ENCODE measurements at places on chromosomes 7 and 10.
A peak's percentile ranks its signal among the peaks of the same experiment; 100 is the strongest.

DNA sequence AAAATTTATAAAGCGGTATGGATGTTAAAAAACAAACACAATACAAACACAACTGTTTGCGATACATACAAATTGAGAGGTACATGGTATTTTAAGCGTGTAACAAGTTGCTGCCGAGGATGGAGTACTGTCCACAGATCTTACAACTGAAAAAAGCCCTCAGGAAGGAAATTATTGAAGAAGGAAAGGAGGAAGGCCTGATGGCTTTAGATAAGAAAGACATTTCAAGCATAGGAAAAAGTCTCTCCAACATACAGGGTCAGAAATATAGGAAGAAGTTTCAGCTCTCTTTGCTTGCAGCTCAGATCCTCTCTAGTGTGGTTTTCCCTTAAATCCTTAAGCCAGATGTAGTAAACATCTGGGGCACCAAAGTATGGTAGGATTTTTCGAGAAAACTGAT, 25.0 kb downstream of the RBM28 start:
- no peak for DNase-seq

- peak; percentile 27 for DNase-seq
These were observed 664.8 kb upstream of the SEMA3D start for GRCh38 chr7:85851571-85852193.

DNA sequence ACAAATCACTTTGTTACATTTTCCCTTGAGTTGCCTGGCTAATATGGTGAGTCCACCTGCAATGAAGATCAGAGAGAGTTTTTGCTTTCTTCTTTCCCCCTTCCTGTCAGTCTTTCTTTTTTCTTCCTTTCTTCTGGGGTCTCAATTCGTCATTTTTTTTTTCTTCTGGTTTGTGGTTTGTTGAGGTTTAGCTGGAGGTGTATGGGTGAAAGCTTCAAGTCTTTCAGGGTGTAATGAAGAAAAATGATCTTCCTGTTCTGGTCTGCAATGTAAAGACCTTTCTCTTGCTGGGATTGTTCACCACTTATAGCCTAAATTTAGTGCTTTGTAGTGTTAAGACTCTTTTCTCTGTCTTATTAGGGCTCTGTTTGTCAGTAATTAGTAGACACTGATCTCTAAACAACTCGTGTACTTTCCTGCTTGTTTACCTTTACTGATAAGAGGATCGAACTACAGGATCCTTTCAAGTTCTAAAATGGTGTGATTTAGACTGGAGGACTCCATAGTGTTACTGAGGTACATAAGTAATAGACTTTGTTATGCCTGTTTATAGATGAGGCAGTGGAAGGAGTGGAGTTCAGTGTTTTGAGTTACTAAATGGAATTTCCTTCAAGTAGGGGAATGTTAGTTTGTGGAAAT, 129.1 kb downstream of the SUGCT start:
- DNase-seq: no peak

DNA sequence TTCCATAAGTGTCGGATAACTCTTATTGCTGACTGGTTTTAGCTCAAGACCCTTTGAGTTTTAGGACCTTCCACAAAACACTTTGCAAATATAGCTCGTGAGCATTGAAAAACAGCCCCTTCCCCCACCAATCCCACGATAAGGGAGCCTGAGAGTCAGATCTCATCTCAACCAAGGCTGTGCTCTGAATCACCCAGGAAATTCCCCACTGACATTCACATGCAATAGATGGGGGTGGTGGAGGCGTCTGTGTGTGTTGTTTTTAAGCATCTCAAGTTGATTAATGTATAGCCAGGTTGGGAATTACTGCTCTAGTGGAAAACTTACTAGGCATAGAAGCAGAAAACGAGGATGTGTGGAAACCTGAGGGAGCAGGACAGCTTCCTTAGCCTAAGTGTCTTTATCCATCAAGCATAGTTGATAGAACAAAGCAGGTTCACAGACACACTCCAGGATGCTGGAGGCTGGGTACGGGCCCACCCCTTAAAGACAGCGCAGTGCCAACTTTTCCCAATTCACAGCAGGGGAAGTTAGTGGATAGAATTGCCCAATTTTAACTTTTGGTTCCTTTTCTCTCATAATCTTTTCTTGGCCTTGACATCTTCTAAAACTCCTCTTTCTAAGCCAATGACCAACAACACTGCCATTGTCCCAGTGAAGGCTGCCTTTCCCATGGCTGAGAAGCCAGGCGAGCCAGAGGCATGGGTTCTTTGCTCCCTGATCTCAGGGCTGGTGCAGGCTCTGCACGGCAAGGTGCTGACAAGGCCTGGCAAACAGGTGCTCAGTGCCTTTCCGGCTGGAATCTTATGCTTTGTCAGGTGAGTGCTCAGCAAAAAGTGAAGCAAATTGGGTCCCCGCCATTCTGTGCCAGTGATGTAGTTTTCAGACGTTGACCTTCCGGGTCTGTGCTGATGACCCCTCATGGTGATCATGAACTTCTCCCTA, 98.5 kb upstream of the INSIG1 start:
- peak; percentile 31 for DNase-seq

- DNase-seq: peak; percentile 83
These were observed 39.2 kb downstream of the EEPD1 start for GRCh38 chr7:36192053-36192824.

GRCh38 chr10:118572256-118573041, 23.0 kb downstream of the PRLHR start:
- no peak for DNase-seq

DNA sequence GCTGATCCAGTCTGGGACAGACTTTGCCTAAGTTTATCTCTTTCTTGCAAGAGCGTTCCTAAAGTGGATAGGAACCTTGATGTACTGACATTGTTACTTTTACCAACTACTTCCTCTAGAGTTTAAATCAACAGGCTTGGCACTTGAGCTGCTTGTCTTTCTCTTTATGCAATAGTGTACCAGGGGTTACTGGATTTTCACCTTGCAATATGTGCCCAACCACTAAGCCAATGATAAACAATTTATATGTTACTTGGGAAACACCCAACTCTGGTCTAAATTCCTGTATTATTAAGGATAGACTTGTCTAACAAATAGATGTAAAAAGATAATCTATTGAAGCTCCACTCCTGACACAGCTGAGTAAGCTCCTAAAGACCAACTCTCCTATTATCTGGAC, 470.2 kb downstream of the SH2D4B start:
- no peak for DNase-seq
